ELF-1 (cell line): ENCODE measurements at places on chromosomes 1 and 21.

- peak; percentile 75 for DNase-seq
Measured at GRCh38 chr1:244341455-244342450, 110.0 kb downstream of the ADSS2 start.

GRCh38 chr1:221397141-221397540, 344.7 kb downstream of the DUSP10 start:
- DNase-seq, result peak; percentile 32

DNA sequence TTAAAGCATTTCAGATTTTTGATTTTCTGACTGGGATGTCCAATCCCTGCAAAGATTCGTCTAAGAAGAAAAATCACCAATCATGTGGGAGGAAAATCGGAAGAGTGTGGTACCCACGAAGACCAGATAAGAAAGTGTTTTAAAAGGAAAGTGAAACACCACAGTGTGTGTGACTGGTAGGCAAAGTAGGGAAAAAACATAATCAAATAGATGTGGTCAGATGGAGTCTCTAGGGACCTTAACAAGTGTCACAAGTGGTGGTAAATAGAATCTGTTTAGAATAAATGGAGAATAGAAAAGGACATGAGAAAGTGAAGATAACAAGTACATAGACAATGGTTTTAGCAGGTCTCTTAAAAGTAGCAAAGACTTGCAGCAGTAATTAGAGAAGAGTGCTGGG, 154.6 kb downstream of the SLC30A10 start:
- no peak for DNase-seq

DNA sequence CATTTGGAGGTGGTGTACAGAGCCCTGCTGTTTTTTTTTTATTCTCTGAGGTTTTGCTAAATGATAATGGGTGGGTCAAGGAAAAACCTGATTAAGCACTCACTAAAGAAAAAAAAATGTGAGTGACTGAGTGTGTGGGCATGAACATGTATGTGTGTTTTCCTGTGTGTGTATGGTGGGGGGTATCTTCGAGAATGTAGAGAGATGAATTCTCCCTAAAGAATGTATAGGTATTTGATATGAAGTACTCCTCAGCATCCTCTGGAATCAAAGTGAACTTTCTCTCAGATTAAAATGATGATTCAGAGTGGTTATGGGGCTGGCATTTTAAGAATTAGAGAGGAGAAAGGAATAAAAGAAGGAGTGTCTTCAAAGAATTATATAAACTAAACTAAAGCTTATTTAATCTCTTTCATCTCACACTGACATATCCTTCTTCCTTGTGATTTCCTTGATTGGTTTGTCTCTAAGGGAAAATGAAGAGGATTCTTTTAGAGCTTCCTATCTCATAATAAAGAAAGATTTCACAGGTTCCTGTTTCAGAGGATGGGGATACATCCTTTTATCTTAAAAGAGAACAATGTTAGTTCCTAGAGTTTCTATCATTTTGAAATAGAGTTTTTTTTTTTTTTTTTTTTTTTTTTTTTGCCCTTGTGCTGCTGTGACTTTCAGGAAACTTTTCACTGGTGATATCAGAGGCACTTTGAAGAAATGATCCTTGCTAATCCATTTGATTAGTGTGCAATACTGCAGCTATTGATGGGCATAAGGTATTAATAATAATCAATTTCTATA, 23.9 kb downstream of the S1PR1 start:
- DNase-seq, result no peak

DNA sequence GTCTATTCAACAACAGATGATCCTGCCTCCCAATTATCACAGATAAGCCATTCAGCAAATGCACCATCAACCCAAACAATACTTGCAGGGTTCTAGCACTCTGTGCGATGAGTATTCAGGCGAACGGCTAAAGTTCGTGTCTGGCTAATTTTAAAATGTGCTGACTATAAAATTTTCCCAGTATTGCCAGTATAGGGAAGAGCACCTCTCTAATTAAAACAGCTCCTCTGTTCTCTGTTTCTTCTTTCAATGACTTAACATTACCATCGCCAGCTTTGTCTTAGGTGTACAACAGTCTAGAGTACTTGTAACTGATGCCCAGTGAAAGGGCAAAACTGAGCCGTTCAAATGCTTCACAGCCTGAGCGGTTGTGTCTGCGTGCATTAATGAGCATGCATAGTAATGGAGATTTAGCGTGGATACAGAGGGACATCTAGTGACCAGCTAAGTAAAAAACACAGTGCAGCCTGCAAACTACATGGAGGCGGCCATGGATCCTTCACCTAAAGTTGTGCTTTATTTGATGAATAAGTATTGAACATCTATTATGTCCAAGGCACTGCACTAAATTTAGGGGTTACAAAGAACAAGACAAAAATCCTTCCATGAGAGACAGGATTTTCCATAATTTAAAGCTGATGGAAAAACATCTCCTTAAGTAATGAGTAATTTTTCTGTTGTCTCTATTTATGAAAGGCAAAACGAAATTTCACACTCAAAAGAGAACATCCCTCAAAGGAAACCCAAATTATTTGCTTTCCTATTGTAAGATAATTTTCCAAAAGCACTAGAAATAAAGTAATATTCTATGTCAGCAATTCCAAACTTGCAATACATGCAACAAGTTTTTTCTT, 120.0 kb downstream of the SETD4 start:
- DNase-seq, result no peak
